ENCODE measurements at places on chromosomes 5 and 9.

DNA sequence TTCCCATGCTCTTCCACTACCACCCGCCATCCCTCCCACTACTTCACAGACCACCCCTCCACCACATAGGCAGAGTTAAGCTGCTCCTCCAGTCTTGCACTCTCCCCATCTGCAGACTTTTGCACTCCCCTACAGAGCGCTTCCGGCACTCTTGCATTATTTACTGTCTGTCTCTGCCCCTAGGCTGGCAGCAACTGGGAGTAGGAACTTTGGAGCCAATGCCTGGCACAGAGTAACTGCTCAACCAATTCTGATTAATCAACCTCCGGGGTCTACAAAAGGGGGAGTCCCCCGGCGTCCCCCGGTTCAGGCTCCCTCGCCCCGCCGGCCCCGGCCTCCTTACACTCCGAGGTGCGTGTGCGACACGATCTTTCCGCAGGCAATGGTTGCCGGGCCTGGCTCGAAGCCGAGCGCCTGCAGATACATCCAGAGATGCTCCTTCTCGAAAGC is 498 bp downstream of the HAUS6 start:
- peak; percentile 12 for DNase-seq

DNA sequence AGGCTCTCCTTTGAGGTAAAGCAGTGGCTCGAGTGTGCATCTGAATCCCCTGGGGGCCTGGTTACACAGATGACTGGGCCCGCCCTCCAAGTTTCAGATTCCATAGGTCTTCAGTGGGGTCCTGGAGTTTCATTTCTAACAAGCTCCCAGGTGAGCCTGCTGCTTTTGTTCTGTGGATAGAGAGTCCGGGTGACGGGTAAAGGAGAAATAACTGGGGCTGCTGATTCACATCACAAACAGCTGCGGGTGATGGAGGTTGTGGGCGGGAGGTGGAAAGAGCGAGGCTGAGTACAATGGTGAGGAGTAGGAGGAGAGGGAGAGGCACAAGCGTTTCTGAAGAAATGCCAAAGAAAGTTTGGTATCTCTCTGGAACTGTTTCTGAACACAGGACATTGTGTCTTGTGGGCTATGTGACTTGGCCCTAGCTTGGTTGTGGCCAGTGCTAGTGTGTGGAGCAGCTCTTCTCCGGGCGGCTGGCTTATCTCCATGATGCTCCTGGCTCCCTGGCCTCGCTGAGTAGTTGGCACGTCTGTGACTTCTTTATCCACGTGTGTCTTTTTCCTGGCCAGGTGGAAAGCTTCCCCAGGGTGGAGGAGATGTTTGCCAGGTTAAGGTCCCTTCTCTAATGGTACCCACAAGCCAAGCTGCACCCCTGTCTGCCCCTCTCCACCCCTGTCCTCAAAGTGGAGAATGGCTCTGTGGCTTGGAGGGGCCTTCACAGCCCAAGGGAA is 61.7 kb downstream of the HSPA4 start:
- no peak for DNase-seq

- DNase-seq, result no peak
Measured at GRCh38 chr5:74194196-74194595, 446.3 kb downstream of the ENC1 start.

GRCh38 chr5:76851728-76852369 is 2.0 kb downstream of the S100Z start:
- DNase-seq, result no peak

DNA sequence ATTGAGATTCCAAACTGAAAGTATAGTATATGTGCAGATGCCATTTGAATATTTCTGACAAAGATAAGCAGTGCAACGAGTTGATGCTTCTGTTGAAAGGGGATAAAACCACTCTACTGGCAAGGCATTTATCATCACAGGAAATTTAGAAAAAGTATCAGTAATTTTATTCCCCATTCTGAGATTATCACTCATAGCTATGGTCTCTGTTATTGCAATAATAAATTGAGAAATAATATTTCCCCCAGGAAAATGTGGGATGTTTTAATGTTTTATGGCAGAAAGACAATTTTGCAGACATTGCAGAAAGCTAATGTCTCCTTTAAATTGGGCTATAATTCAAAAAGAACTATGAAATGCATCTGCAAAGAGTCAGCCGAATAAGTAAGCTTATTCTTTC is 1612.7 kb upstream of the ACO1 start:
- no peak for DNase-seq

DNA sequence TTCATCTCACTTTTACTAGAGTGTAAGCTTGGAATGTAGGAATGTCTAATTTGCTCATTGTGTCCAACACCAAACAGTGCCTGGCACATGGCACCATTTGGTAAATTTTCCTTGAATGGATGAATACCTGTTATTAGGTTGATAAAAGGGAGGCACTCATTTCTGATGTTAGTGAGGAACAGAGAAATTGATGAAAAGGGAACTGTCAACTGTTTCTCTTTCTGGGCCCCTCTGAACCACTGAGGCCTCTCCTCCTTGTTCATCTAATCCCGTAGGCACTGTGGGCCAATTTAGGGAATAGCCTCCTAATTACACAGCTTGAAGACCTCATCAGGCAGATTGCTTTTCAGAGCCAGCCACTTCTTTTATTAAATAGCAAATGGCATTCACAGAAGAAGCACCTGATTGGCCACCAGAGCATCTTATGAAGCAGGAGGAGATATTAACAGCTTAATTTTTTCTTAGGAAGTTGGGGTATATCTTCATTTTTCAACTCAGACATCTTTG is 22.6 kb downstream of the MRRF start:
- DNase-seq, result no peak

DNA sequence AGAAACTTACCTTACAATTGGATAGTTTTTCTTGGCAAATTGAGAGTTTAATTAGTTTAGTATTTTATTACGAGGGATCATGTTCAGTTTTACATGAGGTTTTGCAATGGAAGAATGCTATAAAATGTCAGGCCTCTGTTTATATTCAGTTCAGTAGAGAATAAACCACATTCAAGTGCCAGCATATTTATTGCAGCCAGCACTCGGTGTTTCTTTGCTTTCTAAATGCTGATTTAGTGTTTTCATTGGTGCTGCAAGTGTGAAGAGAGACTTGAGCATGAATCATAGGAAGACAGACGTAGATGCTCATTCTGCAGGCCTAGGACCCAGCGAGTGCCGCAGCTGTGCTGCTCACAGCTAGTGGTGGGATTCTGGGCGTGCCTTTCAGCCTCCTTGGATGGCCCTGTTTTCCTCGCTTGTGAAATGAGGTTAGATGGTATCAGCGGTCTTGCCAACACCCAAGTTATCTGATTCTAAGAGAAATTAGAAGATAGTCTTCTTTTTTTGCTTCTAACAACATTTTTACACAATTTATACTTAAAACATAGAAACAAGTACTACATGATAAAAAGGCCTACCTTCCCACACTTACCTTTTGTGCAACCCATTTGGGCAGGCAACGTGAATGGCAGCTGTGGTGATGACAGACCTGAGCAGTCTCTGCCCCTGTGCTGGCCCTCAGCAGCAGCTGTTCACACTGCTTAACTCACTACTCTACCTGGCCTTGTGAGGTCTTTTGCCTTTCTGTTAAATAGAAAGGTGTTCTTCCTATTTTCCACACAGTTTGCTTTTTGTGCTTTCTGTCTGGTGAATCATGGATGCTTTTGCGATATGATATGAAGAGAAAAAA is 26.8 kb upstream of the TNFAIP8 start:
- peak; percentile 15 for DNase-seq

- DNase-seq, result no peak
Measured at GRCh38 chr9:136345281-136346156, 18.0 kb downstream of the DNLZ start.

DNA sequence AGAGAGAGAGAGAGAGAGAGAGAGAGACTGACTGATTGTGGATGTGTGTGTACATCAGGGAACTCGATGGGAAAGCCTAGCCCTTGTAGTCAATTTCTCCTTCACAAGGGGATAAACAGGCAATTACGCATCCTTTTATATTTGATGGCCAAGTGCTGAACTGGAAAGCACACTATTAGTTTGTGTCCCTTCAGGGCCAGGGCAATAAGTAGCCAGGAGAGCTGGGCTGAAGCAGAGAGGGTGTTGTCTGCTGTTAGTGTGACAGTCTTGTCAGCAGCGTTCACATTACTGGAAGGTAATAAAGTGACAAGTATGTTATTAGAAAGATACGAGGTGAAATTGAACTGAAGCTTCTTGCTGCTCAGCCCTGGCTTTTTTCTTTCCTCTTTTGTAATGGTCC is 457.7 kb downstream of the BNC2 start:
- DNase-seq, result no peak

GRCh38 chr5:109003928-109004327 is 256.2 kb downstream of the FER start:
- DNase-seq, result no peak

DNA sequence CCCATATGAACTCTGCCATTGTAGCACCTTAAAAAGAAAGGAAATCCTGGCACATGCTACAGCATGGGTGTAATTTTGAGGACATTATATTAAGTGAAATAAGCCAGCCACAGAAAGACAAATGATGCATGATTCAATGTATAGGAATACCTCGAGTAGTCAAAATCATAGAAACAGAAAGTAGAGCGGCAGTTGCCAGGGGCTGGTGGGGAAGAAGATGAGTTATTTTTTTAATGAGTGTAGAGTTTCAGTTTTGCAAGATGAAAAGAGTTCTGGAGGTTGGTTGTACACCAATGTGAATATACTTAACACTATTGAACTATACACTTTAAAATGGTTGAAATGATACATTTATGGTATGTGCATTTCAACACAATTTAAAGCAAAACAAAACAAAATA is 133.0 kb downstream of the ZDHHC21 start:
- no peak for DNase-seq

DNA sequence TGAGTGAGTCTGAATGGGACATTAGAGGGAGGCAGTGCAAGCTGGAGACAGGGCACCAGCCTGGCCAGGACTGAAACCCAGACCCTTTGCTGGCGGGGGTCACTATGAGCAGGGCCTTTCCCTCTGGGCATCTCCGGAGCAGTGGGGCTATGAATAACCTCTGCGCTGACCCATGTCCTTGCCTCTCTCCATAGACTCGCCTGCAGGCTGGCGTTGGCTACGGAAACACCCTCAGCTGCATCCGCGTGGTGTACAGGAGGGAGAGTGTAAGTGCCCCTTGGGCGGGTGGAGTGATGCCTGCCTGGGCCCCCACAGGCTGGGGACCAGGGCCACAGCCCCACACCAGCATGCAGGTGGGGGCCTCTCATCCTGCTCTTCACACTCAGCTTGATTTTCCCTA is 15.8 kb downstream of the SLC25A48 start:
- DNase-seq, result no peak

- DNase-seq, result no peak
Measured at GRCh38 chr5:169385636-169386035, 84.7 kb upstream of the SLIT3 start.

GRCh38 chr5:145408048-145408341 is 427.1 kb downstream of the PRELID2 start:
- no peak for DNase-seq

DNA sequence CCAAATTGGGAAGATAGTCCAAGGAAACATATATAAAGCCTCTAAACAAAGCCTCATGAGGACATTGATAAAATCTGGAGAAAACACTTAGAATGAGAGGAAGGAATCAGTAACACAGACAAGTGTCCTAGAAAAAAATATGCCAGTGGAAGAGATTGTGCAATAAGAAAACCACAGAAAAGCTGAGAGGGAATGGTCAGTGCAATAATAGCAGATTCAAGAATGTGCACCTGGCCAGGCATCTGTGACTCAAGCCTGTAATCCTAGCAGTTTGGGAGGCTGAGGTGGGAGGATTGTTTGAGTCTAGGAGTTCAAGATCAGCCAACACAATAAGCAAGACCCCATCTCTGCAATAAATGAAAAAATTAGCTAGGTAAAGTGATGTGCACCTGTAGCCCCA is 691.2 kb upstream of the CDH6 start:
- DNase-seq, result no peak

- no peak for DNase-seq
Measured at GRCh38 chr5:144328980-144329379, 158.3 kb downstream of the KCTD16 start.

DNA sequence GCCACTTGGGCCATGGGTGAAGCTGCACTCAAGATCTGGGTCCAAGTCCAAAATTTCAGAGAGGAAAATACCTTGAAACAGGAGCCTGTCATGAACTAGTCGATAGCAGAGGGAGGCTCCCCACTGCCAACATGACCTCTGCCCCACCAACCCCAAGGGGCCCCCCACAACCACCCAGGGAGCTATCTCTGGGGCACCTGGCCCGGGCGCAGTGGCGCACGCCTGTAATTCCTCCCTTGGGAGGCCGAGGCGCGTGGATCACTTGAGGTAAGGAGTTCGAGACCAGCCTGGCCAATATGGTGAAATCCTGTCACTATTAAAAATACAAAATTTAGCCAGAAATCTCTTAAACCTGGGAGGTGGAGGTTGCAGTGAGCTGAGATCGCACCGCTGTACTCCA is 20.1 kb upstream of the HMCN2 start:
- no peak for DNase-seq

- DNase-seq, result no peak
Measured at GRCh38 chr9:29691758-29692407, 2118.6 kb upstream of the C9orf72 start.

DNA sequence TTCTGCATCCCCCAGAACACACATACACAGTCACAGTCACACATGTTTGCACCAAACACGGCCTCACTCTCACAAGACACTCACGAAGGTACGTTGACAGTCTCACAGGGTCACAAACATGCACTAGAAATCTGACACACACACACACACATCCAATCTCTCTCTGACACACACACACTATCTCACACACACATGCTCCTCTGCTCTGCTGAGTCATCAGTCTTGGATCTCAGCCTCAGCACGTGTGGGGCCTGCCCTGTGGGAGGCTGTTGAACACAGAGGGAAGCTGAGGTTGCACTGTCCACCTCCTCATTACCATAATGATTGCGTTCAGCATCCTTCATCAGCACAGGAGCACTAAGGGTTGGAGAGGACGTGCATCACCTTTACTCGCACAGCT is 188.8 kb downstream of the MTRR start:
- DNase-seq, result no peak

- DNase-seq, result no peak
Measured at GRCh38 chr5:40823459-40823858, 11.6 kb downstream of the RPL37 start.

DNA sequence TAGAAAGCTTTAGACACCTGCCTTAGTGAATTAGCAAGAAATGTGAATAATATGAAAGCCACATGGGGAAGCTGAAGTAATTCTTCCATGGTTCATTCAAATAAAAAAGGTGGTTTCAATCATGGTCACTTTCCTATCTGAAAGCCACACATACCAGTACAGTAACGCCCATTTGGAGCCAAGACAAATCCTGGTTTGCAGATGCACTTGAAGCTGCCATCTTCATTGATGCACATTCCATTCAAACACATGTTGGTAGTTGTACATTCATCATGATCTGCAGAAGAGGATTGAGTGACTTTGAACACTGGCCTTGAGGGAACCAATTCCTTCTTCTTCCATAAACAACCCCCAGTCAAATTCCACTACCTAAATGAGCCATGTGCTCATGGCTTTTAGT is 161.5 kb downstream of the FBN2 start:
- no peak for DNase-seq

GRCh38 chr9:131160416-131161112 is 35.2 kb downstream of the NUP214 start:
- no peak for DNase-seq

Measured in effector CD8-positive, alpha-beta T cell (primary cell).